ENCODE measurements at places on chromosomes 12 and 14. TPM values are rescaled to one million over a fixed set of nuclear protein-coding genes. Genes with fewer than 3 reads are reported as not detected.

Gene ESR2
- total RNA-seq: 0.04 TPM

Gene TESPA1
- total RNA-seq: not detected

Gene NANOG
- not detected for total RNA-seq

Gene AVPR1A
- total RNA-seq: 0.02 TPM

Gene FAM186B
- 0.08 TPM for total RNA-seq

Gene C1S
- 51.4 TPM for total RNA-seq

Gene HHIPL1
- 0.17 TPM for total RNA-seq

Gene SLC39A2
- total RNA-seq: not detected

Gene LPAR5
- 0.65 TPM for total RNA-seq

Gene MFAP5
- 0.07 TPM for total RNA-seq

Gene MLF2
- total RNA-seq: 275 TPM

Gene TM9SF1
- total RNA-seq: 67.8 TPM

Gene NTF3
- total RNA-seq: not detected

Gene CLEC7A
- not detected for total RNA-seq

Gene RPAP3
- total RNA-seq: 45.5 TPM

Gene BEGAIN
- total RNA-seq: 10.0 TPM

Gene ASIC1
- total RNA-seq: 5.6 TPM

Gene ETFRF1
- 10.1 TPM for total RNA-seq

Gene NRL
- 1.0 TPM for total RNA-seq

Gene MYH7
- total RNA-seq: not detected

Gene CCDC196
- not detected for total RNA-seq

Gene GNB3
- 1.9 TPM for total RNA-seq

Gene SYT1
- total RNA-seq: 7.7 TPM

Gene RIPK3
- total RNA-seq: not detected

Gene KCNC2
- total RNA-seq: not detected

Gene BORCS5
- 10.7 TPM for total RNA-seq

Gene MYH6
- total RNA-seq: not detected
